ENCODE measurements at places on chromosomes 11 and 22.

DNA sequence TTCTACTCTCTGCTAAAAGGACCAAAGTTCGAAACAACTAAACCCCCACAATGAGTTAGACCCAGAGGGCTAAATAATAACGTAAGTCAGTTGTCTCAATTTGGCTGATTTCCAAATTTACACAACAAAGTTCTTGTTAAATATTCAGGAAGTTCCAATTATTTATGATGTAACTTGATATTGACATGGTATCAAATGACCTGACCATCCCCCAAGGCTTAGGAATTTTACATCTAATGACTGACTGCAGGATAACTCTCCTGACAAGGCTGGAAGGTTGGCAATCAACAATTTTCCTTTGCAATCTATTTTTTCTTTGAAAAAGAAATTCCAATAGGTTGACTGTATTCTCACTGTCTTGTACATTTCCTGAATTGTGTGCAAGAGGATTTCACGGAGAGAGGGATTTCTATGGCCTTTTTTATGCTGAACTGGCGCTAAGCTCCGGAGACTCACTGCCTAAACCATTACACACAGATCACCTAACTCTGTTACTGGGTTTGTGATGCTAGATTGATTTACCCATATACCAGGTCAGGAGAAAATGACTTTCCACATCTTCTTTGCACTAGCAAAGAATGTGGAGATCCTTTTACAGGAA lies 9.6 kb upstream of the CDON start:
- DNase-seq, result no peak

- no peak for DNase-seq
Measured at GRCh38 chr11:16895306-16895705, 118.9 kb downstream of the PLEKHA7 start.

GRCh38 chr11:350723-351255 lies 18.5 kb upstream of the B4GALNT4 start:
- no peak for DNase-seq

GRCh38 chr22:19629720-19630419 lies 84.4 kb upstream of the SEPTIN5 start:
- peak; percentile 67 for DNase-seq

DNA sequence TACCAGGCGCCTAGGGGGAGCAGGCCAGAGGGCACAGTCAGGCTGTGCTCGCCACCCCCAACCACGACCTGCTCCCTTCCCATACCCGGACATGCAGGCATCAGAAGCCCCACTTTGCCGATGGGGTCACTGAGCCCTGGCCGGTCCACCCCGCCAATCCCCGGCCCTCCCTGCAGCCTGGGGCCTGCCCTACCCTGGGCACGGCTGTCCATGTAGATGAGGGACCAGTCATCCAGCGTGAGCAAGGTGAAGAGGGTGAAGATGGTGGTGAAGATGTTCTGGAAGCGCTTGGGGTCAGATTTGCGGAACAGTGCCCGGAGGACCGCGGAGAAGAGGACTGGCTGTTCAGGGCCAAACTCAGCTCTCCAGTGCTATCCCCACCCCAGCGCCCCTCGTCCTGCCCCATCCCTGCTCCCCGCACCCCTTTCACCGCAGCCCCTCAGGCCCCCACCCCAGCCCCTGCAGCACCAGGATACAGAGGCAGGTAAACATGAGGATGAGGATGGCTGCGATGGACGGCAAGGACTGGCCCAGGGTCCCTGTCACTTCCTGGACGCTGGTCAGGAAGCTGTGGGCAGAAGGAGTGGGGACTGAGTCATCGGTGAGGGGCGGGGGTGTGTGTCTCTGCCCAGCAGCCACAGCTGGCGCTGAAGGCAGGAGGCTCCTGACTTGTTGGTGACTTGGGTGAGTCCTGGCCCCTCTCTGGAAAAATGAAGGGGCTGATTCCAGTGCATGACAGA lies 5.5 kb downstream of the CATSPER1 start:
- no peak for DNase-seq

DNA sequence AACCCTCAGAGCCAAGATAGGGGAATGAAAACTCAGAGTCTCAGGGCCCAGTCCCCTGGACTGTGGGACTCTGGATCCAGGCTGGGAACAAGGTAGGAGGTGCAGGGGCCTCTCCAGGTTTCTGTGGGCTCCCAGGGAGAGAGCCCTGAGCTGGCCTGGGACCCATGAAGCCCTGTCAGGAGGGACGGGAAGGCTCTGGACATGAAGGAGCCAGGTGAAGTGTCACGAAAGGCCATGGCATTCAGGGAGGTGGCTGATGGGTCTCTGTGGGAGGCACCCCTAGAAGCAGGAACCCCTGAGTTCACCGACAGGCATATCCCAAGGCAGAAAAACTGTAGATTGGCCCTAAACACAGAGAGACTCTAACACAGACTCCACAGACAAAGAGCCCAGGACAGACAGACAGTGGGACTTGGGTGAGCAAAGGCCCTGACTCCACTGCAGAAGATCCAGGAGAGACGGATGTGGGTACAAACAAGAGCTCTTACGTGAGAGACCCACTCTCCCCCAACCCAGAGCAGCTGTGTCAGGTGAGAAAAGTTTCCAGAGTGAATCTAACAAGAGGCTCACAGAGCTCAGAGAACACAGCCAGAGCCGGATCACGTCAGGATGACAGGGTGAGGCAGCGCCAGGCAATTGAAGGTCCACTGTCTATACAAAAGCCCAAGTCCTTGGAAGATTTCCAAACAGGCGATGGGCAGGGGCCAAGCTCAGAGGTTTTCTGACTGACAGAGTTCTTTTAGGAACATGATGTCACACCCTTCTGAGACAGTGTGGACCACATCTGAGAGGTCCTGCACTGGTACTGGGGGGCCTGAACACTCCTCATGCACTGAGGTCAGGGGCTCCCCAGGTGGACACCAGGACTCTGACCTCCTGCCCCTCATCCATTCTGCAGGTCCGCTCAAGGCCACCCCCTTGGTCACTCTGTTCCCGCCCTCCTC lies 27.4 kb downstream of the IGLL5 start:
- no peak for DNase-seq

GRCh38 chr22:23531283-23531956 lies 48.7 kb downstream of the IGLL1 start:
- no peak for DNase-seq

GRCh38 chr11:134072844-134073243 lies 4.0 kb downstream of the JAM3 start:
- no peak for DNase-seq

GRCh38 chr11:86956905-86957195 lies 1.7 kb upstream of the FZD4 start:
- DNase-seq, result no peak

DNA sequence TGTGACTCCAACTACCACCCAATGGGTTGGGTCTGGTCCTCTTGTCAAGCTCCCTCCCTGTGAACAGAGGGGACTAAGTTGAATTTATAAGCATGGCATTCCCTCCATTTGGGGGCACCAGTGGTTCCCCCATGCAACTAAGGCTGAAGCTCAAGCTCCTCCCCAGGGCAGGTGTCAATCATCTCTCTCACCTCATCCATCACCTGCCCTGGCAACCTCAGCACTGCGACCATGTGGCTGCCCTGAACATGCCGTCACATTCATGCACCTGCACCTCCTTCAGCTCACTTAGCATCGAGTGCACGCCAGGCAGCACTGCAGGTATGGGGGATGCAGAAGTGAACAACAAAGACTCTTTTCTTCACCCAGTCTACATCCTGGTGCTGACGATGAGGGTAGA lies 799.3 kb downstream of the TBC1D22A start:
- no peak for DNase-seq

GRCh38 chr11:82405421-82405820 lies 328.2 kb downstream of the FAM181B start:
- no peak for DNase-seq

GRCh38 chr11:2475136-2475918 lies 30.5 kb downstream of the KCNQ1 start:
- DNase-seq, result no peak

DNA sequence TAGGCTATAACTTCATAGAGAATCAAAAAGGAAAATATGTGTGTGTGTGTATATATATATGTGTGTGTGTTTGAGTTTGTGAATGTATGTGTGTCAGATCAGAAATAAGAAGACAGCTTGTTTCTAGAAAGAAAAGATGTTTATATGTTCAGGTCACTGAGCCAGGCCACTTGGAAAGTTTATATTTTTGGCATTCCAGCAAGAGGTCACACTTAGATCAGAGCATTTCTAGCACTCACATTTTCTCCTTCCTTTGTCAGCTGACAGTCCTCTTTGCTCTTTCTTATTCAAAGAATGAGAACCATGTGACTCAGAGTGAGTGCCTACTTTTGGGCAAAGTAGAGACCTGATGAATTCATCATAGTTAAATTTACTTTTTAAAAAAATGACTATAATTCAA lies 22.9 kb downstream of the RAB38 start:
- no peak for DNase-seq

DNA sequence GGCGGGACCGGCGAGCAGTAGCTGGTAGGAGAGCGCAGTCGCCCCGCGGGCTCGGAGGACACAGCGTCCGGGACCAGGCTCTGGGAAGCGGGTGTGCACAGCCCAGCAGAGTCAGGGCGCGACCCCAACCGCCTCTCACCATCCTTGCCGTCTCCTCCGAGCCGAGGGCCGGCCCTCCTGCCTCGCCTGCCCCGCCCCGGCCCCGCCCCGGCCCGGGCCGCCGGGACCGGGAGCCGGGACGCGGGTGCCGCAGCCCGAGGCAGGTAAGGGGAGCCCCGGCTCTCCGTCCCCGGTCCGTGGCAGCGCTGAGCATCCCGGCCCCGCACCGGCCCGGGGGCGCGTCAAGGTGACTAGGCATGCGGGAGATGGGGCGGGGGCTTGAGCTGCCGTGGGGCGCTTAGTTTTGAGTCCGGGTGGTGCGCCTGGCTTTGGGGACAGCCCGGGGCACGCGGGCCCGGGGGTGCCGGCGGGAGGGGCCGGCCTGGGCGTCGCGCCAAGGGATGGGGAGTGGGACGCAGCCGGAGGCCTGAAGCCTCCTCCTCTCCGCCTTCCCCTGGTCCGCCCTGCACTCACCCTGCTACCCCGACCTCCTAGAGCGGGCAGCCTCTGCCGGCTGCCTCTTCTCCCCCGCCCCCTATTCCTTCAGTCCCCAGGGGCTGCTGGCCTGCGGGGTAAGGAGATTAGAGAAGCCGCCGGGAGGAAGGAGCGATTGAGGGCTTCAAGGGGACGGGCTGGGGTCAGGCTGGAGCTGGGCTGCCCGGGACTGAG lies at the start of gene ABCG4:
TSS of gene ABCG4 (plus strand) at position 35 of the 768 bp plus-strand sequence. CDS start 914 bp downstream, outside the sequence.
- DNase-seq, result no peak

GRCh38 chr22:20111689-20112622 lies 3.9 kb upstream of the RANBP1 start:
- no peak for DNase-seq

GRCh38 chr11:117546431-117547194 lies 219.0 kb downstream of the CEP164 start:
- no peak for DNase-seq

GRCh38 chr11:19345519-19345847 lies 104.7 kb upstream of the E2F8 start:
- peak; percentile 45 for DNase-seq

GRCh38 chr22:21917181-21917958 lies 35.3 kb downstream of the PPM1F start:
- peak; percentile 6 for DNase-seq

GRCh38 chr11:57240007-57240406 lies 3.0 kb upstream of the APLNR start:
- no peak for DNase-seq

DNA sequence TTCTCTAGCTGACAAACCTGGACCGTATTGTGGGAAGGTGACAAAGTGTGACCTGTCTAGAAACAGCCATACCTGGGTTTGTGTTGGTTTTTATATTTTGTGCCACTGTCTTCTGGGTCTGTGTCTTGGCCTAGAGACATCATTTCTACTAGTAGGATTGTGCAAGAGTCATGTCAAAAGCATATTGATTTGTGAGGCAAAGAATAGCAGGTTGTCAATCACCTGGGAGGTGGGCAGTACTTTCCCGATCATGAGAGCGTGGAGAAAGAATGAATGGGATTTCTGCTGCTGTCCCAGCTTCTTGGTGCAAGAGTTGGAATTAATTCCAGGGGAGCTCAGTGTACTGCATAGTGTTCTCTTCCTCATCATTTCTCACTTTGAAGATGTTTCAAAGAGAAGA lies 5.0 kb upstream of the FERMT3 start:
- DNase-seq, result no peak

DNA sequence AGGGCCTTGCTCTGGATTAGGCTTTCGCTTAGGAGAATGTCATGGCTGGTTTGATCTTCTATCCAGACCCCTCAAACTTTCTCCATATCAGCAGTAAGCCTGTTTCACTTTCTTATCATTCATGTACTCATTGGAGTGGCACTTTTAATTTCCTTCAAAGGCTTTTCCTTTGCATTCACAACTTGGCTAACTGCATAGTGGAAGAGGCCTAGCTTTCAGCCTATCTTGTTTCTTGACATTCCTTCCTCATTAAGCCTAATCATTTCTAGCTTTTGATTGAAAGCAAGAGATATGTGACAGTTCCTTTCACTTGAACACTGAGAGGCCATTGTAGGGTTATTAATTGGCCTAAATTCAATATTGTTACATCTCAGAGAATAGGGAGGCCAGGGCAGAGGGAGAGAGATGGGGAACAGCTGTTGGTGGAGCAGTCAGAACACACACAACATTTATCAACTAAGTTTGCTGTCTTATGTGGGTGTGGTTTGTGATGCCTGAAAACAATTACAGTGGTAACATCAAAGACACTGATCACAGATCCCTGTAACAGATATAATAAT lies 37.7 kb upstream of the APOBEC3A start:
- no peak for DNase-seq

- no peak for DNase-seq
Measured at GRCh38 chr11:26820739-26821138, 98.9 kb upstream of the SLC5A12 start.

GRCh38 chr11:77353131-77353530 lies 51.6 kb upstream of the GDPD4 start:
- DNase-seq, result no peak

- no peak for DNase-seq
Measured at GRCh38 chr11:76172583-76172982, 33.7 kb downstream of the WNT11 start.

DNA sequence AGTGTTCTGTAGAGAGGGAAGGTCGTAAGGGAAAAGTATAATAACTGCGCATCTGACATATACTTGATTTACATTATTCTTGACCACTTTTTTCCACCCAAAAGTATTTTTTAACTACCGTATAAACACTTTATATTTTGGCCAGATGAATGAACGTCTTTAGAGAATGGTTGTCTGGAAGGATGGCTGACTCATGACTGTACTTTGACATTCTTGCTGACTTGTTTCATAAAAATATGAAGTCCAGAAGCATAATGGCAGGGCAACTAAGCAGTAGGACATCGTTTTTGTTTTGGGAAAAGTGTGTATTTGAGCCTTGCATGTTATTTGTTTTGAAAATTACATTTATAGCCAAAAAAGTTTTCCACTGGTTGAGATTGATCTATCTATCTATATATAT lies 110.0 kb downstream of the OSBP2 start:
- DNase-seq, result no peak
